ENCODE measurements at places on chromosomes 16 and 17. TPM values are rescaled to one million over a fixed set of nuclear protein-coding genes. Genes with fewer than 3 reads are reported as not detected.

The CCP110 gene
- 33.5 TPM for total RNA-seq

The SRL gene
- total RNA-seq = 0.98 TPM

The ATP2C2 gene
- not detected for total RNA-seq

The EFCAB5 gene
- not detected for total RNA-seq

The SENP3 gene
- total RNA-seq = 62.3 TPM

The MT1F gene
- 9.1 TPM for total RNA-seq

The CTRB2 gene
- not detected for total RNA-seq

The TMEM106A gene
- total RNA-seq = 5.9 TPM

The KRT31 gene
- not detected for total RNA-seq

The ELAC2 gene
- total RNA-seq = 83.0 TPM

- no peak for DNase-seq
Observed at GRCh38 chr16:17106243-17106791, 364.4 kb downstream of the XYLT1 start.

DNA sequence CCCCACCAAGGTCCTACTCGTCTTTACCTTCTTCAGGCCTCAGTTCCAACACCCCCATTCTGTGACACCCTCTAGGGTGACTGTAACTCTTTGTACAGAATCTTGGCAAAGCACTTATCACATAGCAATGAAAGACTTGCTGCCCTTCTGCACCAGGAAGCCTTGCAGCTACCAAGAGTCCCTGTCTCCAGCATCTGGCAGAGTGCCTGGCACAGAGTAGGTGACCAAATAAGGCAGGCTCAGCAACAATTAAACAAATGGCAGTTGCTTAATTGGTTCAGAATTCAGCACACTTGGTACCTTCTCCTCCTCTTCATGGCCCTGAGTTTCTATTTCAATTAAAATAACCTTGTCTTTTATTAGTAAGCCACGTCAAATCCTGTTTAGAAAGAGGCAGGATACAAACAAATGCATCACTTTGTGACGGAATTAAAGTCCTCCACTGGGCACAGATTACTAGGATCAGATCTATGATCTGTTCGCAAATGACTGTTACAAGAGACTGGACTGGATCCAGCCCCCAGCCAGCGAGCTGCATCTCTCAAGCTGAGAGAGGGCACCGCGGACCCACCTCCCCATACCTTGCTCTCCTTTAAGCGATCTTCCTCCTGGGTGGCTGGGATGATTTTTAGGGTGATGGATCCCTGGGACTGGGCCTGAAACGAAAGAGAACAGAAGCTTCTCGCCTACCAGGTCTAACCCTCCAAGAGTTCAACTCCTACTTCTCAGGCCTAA, 9.4 kb downstream of the MPP3 start:
- DNase-seq = no peak

DNA sequence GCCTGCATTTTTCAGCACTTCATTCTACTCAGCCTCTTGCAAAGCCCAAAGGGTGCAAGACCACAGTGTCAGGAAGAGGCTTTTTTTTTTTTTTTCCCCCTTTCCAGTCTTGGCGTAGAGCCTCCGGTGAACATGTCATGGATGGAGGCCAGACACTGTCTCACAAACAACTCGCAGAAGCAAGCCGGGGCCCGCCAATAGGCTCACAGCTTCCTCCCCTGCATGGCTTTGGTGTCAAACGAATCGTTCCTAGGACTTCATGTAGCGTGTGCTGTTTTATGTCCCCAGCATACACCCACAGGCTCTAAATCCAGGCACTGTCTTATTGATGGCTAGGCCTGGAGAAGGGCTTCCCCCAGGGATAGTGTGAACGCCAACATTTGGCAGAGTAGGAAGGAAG, 457.7 kb upstream of the MAF start:
- no peak for DNase-seq

DNA sequence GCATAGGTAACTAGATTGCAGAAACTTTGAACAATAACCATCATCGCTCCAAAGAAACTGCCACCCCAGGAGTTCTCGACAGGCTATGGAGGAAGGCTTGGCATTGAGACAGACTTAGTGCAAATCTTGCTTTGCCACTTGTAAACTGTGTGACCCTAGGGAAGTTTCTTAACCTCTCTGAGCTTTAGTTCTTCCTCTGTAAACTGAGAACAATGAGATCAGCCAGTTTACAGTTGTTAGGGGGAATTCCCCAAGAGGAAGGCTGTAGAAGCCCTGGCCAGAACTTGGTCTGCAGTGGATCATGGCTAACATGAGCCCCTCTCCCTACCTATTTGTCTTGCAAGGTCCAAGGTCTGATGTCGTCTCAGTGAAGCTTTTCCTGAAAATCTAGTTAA, 78.9 kb downstream of the NT5M start:
- DNase-seq = no peak

DNA sequence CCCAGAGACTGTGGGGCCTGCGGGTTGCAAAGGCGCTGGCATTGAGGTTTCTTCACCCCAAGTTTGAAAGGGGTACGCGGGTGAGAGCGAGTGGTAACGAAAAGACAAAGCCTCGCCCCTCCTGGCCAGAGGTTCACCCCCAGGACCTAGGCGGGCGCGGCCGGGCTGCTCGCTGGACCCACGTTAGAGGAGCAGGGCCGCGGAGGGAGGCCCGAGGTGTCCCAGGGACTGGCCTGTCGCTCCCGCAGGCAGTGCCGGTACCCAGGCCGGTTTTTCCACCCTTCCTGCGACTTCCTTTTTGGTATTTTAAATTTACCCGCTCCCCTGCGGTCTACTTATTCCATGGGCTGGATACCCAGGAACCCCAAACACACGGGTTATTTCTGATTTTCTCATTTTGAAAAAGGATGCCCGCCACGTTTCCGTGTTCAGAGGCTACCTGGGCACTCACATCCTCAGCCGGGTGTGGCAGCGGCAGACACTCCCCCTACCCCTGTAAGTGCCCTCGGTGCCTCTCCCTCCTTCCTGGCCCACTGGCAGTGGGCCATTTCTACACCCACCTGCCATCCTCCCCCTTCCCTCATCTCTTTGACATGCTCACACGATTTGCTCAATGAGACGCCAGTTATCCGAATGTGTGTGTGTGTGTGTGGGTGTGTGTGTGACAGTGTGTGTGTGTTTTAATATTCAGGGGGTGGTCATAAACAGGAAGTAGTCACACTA, 1.6 kb upstream of the FOXL1 start:
- no peak for DNase-seq

DNA sequence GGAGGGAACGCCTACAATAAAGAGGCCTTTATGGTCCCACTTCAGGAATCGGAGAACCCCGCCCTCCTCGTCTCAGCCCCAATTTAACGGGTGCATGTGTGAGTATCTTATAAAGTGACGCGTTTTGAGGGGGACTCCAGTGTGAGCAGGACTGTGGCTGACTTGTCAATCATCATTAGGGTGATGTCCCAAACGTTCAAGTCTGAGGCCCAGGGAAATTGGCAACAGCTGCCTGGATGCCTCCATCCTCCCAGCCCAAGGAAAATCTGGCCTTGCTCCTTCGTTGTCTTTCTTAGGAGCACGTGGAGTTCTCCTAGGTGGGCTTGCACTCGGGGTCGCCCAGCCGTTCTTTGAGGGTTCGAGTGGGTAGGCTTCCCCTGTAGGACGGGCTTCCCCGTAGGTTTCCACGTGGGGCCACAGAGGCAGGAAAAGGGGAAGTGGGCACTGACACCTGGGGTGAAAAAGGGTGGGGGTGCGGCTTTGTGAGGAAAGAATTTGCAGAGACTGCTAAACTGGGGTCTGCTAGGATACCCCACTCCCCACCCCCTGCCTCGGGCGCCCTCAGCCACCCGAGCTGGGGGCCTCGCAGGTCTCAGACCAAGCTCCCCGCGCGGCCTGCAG, 561 bp upstream of the HERPUD1 start:
- no peak for DNase-seq

DNA sequence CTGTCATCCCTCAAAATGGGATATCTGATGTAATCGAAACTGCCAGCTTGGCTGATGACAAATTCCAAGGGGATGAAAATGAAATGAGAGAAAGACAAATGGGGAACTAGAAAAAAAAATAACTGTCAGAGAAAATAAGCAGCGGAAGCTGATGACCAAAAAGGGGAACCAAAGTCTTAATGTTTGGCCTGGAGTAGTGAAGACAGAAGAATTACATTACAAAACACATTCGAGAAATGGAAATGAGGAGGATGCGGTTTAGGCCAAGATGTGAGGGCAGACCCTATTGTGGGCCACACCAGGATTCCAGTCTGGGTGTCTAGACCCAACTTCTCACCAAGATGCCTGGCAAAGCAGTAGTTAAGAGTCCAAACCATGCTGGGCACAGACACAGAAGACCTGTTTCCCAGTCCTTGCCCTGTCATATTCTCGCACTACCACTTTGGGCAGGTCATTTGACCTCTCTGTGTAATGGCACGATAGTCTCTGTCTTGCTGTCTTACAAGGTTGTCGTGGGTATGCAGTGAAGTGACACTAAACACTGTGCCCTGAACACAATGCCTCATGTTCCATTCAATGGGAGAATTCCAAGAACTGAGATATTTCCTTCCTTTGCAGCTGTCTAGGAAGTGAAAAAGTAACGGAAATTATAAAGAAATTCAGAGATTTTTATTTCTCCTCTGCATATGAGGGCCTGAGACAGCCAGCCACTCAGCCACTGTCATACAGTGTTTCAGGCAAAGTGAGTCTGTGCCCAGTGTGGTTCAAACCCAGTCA, 12.3 kb upstream of the CCL2 start:
- DNase-seq = no peak

GRCh38 chr17:9006175-9006767, 15.0 kb upstream of the NTN1 start:
- no peak for DNase-seq

- peak; percentile 92 for DNase-seq
Observed at GRCh38 chr16:46883690-46884512, at the start of gene GPT2. TSS of gene GPT2 (plus strand) at chr16:46884362. CDS start at chr16:46884716, 354 bp downstream.

- no peak for DNase-seq
Observed at GRCh38 chr16:76535-77272, 1.3 kb upstream of the MPG start.

DNA sequence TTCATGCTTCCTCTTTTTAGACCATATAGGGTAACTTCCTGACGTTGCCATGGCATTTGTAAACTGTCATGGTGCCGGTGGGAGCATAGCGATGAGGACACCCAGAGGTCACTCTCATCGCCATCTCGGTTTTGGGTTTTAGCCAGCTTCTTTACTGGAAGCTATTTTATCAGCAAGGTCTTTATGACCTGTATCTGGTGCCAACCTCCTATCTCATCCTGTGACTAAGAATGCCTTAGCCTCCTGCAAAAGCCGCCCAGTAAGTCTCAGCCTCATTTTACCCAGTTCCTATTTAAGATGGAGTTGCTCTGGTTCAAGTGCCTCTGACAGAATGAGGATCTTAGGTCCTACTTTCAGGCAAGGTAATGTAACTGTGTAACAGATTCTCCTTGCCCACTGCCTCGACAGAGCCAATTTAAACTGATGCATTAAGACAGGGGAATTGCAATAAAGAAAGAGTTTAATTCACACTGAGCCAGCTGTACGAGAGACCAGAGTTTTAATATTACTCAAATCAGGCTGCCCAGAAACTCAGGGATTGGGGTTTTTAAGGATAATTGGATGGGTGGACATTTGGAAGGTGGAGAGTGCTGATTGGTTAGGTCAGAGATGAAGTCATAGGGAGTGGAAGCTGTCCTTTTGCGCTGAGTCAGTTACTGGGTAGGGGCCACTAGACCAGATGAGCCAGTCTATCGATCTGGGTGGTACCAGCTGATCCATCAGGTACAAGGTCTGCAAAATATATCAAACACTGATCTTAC, 59.9 kb upstream of the ATF7IP2 start:
- no peak for DNase-seq

- no peak for DNase-seq
Observed at GRCh38 chr16:52128361-52128760, 418.6 kb downstream of the TOX3 start.

- DNase-seq = no peak
Observed at GRCh38 chr17:38357486-38358123, 6.0 kb downstream of the SOCS7 start.

GRCh38 chr16:50066482-50067289, 916 bp downstream of the HEATR3 start:
- DNase-seq = no peak

GRCh38 chr17:38915639-38915995, 9.8 kb upstream of the LASP1NB start:
- DNase-seq = no peak

GRCh38 chr16:27867122-27868110, 196.1 kb downstream of the GSG1L start:
- peak; percentile 54 for DNase-seq

DNA sequence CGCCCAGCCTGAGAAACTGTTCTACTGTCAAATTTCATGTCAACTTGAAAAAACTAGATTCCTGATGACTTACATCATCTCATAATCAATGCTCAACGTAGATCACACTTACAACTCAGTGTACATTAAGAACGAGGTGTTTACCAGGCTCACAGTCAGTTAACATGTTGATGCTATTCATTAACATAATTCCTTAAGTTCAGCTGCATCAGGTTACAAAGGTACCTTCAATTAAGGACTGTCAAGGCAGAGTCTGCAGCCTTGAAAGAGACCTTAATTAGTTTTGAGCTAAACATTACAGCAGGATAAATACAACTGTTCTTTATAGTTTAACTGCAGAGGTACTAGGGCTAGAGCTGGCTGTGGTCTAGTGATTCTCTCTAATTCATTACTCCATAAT, 1.9 kb downstream of the GNA13 start:
- no peak for DNase-seq

DNA sequence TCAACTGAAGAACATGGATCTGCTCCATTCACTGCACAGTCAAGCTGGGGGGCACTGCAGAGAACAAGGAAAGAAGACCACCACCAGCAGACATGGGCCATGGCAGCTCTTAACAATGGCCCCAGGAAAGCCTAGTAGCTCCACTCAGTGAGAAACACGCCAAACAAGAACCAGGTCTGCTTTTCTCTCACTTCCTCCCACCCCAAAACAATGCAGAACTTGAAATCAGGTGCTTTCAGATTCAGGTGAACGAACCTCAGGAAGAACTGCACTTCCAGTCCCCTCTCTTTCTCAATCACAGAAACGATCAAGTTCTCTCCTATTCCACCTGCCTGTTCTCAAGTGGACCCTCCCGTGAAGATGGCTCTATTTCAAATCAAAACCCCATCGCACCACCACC, 155.6 kb downstream of the GRIN2A start:
- DNase-seq = no peak

DNA sequence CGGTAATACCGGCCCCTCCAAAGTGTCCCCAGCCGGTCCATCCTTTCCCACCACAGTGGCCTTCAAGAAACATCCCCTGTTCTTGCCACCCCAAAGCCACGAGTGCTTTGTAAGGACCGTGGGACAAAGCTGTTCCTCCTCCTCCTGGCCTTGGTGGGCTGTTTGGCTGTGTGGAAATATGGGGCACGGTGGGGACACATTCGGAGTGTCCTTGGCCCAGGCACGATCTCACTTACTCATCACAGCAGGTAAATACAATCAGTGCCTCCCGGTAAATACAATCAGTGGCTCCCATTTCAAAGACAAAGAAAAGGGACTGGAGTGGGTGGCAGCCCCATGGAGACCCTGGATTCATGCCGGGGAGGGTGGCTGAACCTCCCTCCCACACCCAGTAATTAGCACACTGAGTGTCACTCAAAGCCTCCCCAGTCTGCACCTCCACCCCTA, 10.4 kb downstream of the SCN4A start:
- DNase-seq = no peak

GRCh38 chr16:6541267-6541666, 791.4 kb upstream of the RBFOX1 start:
- DNase-seq = no peak

GRCh38 chr16:81646561-81646960, 132.5 kb upstream of the PLCG2 start:
- no peak for DNase-seq

Measured in breast epithelium (tissue), 4 donors.